IMR-90 (cell line): ENCODE measurements at places on chromosomes 7 and 10.
A peak's percentile ranks its signal among the peaks of the same experiment; 100 is the strongest.

DNA sequence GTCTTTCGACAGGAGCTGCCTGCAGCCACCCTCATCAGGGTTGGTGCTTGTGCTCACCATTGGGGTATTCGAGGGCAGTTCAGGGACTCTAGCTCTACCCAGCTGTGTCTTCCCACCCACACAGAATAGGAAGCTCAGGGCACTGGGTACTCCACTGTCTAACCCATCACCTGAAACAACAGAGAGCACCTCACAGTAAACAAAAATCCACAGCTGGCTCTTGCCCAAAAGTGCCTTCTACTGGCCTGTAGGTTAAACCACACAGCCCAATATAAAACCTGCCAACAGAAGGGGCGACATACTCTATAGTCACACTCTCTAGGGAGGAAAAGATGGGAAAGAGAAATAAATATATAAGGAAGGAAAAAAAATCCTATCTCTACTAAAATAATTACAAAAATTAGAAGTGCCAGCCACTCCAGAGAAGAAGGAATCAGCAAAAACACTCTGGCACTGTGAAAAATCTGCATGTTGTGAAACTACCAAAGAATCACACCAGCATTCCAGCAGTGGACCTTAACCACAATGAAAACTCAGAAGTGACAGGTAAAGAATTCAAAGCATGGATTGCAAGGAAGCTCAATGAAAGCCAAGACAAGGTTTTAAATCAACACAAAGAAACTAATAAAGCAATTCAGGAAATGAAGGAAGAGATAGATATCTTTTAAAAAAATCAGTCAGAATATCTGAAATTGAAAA lies 110.0 kb downstream of the HGF start:
- DNase-seq: no peak

GRCh38 chr7:89312551-89312950 lies 517.0 kb upstream of the TEX47 start:
- DNase-seq: no peak

- DNase-seq: no peak
These were observed 99.7 kb upstream of the IFRD1 start for GRCh38 chr7:112350585-112350984.

- no peak for DNase-seq
These were observed 11.5 kb downstream of the ZNF273 start for GRCh38 chr7:64914557-64914956.

- peak; percentile 40 for DNase-seq
These were observed 412.1 kb downstream of the SUGCT start for GRCh38 chr7:40546616-40547501.

GRCh38 chr10:24209946-24210491 lies 1.1 kb downstream of the KIAA1217 start:
- DNase-seq: peak; percentile 71

DNA sequence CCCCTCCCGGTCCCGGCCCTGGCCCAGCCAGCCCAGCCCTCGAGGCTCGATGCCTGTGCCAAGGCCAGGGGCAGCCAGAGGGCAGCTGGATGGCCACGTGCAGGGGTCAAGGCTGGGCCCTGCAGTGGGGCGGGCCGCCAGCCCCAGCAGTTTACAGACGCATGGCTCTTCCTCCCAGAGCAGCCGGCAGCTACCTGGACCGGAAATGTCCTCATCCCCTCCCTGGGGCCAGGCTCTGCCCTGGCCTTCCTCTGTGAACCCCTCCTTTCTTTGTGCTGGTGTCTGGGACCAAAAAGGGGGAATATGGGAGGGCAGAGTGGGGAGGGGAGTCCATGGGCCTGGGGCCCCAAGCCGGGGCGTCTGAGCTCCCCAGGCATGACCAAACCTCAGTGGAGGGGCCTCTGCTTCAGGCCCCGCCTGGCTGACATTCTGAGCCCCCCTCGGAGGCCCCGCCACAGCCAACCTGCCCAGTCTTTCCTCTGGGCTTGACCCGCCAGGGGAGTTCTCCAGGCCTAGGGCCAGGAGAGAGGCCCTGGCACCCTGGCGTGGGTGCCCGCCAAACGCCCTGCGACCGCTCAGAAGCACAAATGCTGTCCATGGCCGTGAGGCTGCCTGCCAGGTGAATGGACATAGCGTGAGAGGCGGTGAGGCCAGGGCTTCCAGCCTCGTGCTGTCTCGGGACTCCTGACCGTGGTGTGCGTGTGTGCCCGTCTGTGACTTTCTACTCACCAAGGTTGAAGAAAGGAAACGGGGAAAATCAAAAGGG lies 24.7 kb upstream of the AMZ1 start:
- no peak for DNase-seq

DNA sequence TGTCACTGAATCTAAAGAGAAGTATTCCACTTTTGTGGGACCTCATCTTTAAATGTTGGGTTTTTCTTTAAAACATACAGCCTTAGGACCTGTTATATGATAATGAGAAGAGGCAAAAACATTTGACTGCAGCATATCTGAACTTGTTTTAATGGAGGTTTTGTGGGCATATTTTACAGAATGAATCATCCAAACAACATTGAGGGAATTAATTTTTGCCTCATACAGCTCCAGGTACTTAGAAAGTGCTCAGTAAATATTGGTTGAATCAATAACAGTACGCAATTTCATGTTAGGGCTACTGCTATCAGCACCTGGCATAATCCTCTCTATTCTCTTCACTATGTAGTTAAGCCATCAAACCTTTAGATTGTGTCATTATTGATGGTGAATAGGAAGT lies 115.9 kb downstream of the MALRD1 start:
- DNase-seq: no peak

- no peak for DNase-seq
These were observed 160.6 kb downstream of the SEC23IP start for GRCh38 chr10:120052964-120053702.

GRCh38 chr7:138247081-138247480 lies 170.8 kb downstream of the AKR1D1 start:
- DNase-seq: no peak

DNA sequence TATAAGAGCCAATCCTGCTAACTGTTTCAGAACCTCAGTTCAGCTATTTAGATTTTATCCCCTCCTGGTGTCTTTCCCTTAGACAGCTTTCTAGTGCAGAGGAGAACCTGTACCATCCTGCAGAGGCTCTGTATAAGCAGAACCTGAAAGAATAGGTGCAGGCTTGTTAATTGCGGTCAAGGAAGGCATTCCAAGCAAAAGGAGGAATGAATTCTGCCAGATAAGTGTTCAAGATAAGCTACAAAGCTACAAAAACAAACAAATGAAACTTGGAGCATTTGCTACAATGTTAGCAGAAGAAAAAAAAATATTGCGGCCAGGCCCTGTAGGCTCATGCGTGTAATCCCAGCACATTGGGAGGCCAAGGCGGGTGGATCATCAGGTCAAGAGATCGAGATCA lies 32.6 kb upstream of the AGMO start:
- no peak for DNase-seq

- DNase-seq: no peak
These were observed 23.0 kb downstream of the DOCK1 start for GRCh38 chr10:126928274-126928673.

DNA sequence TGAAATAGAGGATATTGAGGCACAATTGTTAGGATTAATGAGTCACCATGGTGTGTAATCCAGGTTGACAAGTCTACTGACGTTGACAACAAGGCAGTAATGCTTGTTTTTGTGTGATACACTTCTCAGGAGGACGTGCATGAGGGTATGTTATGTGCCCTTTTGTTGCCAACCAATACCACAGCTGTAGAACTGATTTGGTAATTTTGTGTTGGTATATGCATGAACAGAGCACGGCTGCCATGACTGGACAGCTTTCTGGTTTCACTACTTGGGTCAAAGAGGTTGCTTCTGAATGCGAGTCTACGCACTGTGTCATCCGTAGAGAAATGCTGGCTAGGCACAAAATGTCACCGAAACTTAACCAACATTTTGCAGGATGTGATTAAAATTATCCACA lies 32.9 kb downstream of the PHTF2 start:
- DNase-seq: no peak

DNA sequence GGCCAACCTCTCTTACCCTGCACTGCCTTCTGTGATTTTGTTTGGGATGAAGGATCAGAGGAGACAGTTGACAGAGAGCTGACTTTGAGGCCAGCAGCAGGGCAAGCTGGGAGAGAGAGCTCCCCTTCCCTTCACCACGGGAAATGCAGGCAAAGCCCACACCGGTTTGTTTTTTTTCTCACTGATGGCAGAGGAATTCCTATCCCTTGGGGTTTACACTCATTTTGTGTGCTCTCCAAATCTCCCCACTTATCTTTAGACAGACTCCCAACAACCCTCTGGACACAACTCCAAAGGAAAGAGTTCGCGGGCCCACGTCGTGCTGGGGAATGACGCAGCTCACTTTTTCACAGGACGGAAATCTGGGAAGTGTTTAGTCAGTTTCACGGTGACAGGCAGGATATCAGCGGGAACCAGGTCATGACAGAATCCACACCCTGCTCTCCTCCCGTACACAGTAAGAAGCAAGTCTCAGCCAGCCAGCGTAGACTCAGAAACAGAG lies 68.3 kb upstream of the FAM171A1 start:
- DNase-seq: peak; percentile 11

GRCh38 chr7:24729365-24730017 lies 27.8 kb downstream of the GSDME start:
- DNase-seq: no peak

DNA sequence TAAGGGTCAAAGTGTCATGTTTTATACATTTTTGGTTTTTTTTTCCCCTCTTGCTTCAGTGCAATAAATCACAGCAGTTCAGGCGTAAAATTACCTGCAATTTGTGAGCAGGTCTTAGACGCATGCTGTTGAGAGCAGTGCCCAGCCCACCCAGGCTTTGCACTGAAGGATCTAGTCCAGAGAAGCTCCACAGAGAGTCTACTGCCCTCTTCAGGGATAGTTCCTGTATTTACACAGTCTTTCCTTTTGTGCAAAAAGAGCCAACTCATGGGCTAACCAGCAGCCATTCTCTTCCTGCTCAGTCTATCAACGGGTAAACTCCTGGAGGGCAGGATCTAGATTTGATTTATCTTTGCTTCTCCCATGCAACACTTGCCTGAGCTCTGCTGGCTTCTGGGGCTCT lies 82.2 kb upstream of the NAMPT start:
- DNase-seq: peak; percentile 22

DNA sequence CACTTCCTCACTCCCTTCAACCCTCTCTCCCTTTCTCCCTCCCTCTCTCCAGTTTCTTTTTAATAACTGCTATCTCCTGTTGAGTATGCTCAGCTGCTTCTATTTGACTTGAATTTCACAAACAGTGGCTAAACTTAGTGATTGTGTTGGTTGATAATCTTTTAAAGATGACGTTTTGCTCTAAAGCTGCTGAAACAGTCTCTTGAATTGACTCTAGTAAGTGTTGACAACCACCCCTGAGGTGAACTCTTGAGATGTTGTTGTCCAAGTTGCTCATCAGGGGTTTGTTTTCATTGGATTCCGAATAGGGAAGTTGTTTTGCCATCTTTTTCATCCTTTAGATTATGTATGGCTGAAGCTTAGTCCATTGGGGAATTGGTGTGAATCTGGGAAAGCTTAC lies 176.2 kb downstream of the TWIST1 start:
- DNase-seq: no peak

DNA sequence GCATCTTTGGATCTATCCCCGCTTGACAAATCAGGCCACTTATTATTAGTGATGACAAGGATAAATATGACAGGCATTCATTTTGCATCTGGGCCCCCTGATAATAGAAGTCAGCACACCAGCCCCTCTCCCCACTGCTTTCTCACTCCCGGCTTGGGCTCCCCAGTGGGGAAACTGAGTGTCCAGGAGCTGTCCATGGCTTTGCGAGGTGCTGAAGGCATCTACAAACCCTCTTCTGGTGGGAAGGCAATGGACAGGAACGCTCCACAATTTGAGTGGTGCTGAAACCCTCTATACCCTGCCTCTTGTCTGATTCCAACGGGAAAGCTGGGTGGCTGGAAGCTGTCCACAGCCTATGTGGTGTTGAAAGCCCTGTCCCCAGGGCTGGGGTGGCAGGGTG lies 61.7 kb upstream of the PCBD1 start:
- DNase-seq: no peak

- DNase-seq: no peak
These were observed 126.0 kb upstream of the THSD7A start for GRCh38 chr7:11957956-11958355.

DNA sequence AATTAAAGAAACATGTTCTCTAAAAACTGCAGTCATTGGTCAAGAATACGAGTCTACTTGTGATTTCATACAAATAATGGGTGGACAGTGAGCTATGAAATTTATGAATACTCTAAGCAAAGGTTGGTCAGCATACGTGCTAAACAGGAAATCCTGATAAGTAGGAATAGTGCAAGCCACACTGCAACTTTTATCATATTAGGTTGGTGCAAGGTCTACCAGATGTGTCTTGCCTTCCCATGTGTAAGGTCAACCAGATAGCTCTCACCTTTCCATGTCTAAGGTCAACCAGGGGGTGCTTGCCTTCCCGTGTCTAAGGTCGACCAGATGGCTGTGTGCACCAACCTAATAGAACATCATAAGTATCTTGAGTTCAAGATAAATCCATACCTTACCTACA lies 2.0 kb upstream of the ITGB1 start:
- DNase-seq: no peak

DNA sequence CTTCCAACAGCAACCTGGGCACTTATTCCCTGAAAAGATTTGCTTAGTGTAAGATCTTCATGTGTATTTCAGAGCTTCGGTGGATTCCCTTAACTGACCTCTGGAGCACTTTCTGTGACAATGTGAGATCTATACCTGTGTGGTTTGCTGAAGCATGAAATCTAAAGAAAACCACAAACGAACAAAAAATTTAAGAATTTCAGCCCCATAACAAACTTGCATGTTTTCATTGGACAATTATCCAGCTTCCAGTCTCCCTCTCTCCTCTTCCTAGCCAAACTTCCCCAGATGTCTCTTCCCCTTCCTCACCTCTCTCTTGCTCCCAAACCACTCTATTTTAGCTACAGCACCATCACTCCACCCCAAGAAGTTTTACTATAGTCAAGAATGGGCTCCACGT lies 279.9 kb upstream of the SORCS1 start:
- DNase-seq: no peak

DNA sequence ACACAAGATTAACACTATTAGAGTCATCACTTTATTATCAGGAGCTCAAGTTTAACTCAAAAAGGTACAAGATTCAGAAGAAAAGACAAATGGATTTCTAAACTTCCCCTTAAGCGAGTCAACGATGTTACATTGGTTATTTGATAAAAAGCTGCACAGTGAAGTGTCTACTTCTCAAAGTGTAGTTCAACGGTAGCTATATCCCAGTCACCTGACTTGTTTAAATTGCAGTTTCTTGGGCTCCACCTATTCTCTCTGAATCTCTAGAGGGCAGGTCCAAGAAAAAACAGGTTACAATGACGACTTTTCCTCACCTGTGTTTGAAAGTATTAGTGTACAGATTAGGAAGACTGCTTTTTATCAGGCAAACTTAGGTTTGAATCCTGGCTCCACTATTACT lies 16.6 kb downstream of the MINDY3 start:
- no peak for DNase-seq
